ENCODE measurements at places on chromosomes 3 and 15. TPM values are rescaled to one million over a fixed set of nuclear protein-coding genes. Genes with fewer than 3 reads are reported as not detected.

CCR4 gene
- total RNA-seq = 0.16 TPM

GRCh38 chr3:172343979-172344378 is 104.3 kb downstream of the GHSR start:
- DNase-seq = no peak

DNA sequence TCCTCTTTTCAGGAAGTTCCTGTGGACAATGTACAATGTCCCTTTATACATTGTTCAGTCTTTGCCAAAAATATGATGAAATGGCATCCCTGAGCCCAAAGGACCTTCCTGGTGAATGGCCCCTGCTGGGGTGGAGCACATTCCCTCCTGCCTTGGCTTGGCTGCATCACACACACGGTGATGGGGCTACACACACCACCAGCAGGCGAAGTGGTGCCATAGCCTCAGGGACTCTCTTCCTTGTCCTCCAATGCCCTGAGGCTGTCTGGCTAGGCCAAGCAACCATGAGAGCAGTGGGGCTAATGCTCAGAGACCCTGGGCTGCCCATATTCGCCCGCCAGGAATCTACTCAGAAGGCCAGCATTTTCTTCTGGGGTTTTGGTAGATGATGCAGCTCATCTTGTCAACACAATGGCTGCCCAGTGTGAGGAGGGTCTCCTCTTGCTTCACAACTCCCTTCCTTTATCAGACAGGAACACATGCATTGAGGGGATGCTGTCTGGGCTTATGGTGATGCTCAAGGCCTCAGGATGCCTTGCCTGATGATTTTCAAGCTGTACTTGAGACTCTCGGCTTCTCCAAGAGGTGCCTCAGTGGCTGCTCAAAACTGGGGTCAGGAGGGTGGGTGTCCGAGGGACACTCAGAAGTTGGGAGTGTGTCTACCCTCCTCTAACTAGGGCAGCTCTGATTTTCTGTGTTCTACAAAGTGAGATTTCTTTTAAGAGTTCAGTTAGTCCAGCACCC is 40.9 kb upstream of the EPHB1 start:
- DNase-seq = no peak

- no peak for DNase-seq
These were observed 40.5 kb downstream of the SH3BP5 start for GRCh38 chr3:15291589-15292541.

GRCh38 chr3:104764496-104764895 is 602.2 kb upstream of the ALCAM start:
- DNase-seq = no peak
